ENCODE measurements at places on chromosomes 16 and 17. TPM values are rescaled to one million over a fixed set of nuclear protein-coding genes. Genes with fewer than 3 reads are reported as not detected.

GRCh38 chr17:77817953-77818352 is 140.6 kb upstream of the TNRC6C start:
- no peak for DNase-seq

DNA sequence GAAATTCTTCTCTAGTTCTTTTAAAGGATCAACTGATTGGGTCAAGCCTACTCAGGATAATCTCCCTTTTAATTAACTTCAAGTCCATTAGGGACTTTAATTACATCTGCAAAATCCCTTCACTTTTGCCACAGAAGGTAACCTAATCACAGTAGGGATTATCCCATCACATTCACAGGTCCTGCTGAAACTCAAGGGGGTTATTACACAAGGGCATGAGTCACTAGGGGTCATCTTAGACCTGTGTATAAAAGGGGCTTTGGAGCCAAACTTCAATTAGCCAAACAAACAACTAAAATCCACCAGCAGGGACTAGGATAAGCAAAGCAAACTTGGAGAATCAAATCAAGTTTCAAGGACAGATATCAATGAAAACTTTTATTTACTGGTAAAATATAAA is 19.4 kb downstream of the CIAPIN1 start:
- DNase-seq = no peak

GRCh38 chr17:55722742-55723487 is at the start of gene TMEM100:
TMEM100 (minus strand) TSS chr17:55722864; CDS start chr17:55721070, 1,794 bp downstream.
- DNase-seq = no peak

- no peak for DNase-seq
These were observed 76.8 kb downstream of the TUBD1 start for GRCh38 chr17:59815965-59816364.

DNA sequence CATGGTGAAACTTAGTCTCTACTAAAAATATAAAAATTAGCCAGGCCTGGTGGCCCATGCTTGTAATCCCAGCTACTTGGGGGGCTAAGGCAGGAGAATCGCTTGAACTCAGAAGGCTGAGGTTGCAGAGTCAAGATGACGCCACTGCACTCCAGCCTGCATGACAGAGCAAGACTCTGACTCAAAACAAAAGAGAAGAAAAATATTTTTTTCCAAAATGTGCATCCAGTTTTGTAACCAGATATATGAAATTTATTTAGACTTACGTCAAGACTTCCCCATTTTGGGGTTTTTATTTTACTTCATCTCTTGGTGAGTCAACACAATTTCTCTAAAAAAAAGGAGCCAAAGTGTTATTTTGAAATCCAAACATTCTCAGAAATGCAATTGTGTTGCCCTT is 5.5 kb upstream of the TM4SF5 start:
- DNase-seq = no peak

DNA sequence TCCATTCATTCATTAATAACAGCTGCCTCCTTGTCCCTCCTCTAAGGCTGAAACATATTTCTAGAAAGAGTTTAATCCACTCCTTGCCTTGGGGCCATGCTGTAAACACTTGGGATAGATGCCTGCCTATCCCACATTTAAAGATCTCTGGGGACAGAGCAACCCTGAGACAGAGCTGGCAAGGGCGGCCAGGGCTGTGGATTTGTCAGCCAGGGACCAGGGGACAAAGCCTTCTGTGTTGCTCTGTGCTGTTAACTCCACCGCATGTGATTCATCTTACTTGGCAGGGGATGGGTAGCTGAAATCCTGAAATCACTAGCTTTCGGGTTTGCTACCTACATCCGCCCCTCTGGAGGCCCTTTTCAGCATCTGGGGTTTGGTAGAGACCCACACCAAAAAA is 392.9 kb downstream of the SLC39A11 start:
- no peak for DNase-seq

DNA sequence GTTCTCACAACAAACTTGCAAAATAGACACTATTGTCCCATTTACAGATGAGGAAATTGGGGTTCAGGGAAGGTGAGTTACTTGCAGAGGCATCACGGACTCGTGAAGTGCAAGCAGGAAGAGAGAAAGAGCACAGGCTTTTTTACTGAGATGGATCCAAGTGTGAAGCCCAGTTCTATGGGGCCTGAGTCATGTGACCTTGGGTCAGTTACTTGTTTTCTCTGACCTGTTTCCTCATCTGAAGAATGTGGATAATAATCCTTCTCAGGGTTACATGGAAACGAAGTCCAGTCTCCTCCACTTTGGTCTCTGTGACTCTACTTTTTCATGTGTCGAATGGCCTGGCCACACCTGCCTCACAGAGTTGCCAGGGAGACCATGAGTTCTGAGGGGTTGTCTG is 134.4 kb downstream of the SPACA3 start:
- DNase-seq = peak; percentile 35

DNA sequence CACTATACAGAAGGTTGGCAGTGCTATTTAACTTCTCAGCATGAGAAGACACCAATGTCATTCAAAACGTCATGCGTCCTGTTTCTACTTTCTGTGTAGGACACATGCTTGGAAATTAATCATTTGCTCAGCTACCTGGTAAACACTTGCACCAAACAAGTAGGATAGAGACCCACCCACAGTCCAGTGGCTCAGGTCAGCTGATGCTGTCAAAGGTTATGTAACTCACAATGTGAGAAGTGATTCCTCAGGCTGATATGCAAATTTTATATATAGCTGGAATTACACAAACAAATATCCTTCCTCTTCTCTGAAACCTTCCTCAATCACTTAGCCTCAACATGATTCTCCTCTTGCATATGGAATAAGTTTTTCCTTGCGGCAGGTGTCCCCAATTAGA is 59.6 kb downstream of the ZZEF1 start:
- DNase-seq = no peak

Gene RGS11
- total RNA-seq = 21.4 TPM

Gene RUNDC3A
- total RNA-seq = 0.13 TPM

- DNase-seq = peak; percentile 91
These were observed 10.9 kb downstream of the COPZ2 start for GRCh38 chr17:48026502-48027321.

DNA sequence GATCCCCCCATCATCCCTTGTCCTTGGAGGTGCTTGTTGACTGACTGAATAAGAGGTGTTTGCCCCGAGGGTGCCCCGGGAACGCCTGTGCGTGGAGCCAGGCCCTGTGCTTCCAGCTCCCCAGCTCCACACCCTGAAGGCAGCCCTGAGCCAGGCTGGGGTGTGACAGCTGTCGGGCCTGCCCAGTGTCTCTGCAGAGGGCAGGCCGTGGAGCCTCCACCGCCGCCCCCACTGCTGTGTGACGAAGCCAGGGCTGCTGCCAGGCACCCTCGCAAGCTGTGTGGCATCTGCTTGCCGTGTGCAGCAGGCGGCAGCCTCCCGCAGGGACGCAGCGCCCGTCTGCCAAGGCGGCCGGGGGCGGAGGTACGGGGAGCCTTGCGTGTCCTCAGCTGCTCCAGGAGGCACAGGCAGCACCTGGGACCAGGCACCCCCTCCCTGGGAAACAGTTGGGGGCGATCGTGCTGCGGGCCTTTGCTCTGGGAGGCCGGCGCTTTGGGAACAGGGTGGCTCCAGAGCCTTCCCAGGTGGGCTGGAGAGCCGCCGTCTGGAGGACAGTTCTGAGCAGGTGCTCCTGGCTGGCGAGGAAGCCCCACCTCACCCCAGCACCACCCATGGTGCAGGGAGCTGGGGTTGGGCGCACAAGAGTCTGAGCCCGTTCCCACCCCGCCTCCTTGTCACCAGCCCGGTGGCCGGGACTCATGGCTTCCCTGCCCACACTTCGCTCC is 26.6 kb downstream of the GSE1 start:
- DNase-seq = no peak

Gene ARL17B
- total RNA-seq = 9.4 TPM

Gene SLC13A2
- 0.10 TPM for total RNA-seq

GRCh38 chr17:49013311-49014213 is 16.4 kb downstream of the IGF2BP1 start:
- DNase-seq = no peak

DNA sequence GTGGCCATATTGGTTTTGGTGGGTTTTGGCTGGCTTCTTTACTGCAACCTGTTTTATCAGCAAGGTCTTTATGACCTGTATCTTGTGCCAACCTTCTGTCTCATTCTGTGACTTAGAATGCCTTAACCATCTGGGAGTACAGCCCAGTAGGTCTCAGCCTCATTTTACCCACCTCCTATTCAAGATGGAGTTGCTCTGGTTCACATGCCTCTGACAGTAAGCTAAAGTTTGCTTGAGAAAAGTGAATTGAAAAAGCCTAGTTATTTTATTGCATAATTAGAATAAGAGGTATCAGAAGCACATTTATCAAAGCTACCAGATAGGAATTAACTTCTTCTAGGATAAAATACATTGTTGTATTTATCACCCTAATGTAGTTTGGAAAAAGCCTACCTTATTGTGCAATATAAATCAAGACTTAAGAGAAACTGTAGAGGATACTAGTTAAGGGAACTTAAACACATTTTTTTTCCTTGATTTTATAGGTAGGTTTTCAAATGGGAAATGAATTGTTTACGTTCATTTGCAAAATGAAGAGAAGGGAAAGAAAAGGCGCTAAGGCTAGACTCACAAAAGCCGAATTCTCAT is 202.3 kb upstream of the KCNJ16 start:
- DNase-seq = no peak

GRCh38 chr17:80187090-80187489 is 17.3 kb downstream of the CARD14 start:
- no peak for DNase-seq

- DNase-seq = no peak
These were observed 6.1 kb upstream of the ITGAM start for GRCh38 chr16:31253642-31254045.

Gene SLFN12
- total RNA-seq = 17.7 TPM

Gene TPPP3
- total RNA-seq = 4.8 TPM

GRCh38 chr17:32486111-32486700 is 587 bp upstream of the CDK5R1 start:
- peak; percentile 91 for DNase-seq

DNA sequence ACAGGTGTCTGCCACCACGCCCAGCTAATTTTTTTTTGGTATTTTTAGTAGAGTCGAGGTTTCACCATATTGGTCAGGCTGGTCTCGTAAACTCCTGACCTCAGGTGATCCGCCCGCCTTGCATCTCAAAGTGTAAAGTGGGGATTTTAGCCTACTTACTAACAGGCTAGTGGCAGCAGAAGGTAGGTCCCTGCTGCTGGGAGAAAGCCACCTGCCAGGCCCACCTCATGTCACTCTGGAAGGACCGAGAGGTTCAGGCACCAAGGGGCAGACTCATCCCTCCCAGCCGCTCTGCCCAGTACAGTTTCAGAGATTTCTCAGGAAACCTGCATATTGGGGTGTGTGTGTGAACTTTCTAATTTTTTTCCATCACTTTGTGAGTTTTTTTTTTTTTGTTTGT is 2.1 kb upstream of the RCVRN start:
- DNase-seq = no peak

DNA sequence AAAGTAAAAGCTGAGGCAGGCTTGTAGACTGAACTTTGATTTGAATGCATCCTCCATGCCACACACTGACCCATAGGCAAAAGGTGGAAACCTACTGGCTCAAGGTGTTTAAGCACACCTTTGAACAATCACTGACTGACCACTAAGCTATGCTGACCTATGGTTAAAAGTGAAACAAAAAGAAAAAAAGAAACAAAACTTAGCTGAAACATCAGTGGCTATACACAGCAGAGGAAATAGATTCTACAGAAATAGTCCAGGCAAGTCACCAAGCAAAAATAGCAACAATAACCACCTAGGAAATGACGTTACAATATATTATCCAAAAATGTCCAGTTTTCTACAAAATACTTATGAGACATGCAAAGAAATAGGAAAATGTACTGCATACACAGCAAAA is 60.2 kb downstream of the RPGRIP1L start:
- DNase-seq = no peak

Gene KRTAP4-4
- not detected for total RNA-seq

Gene C17orf100
- total RNA-seq = 0.58 TPM

GRCh38 chr17:55289106-55289446 is 24.3 kb downstream of the HLF start:
- DNase-seq = no peak

Gene PLXDC1
- 6.3 TPM for total RNA-seq

DNA sequence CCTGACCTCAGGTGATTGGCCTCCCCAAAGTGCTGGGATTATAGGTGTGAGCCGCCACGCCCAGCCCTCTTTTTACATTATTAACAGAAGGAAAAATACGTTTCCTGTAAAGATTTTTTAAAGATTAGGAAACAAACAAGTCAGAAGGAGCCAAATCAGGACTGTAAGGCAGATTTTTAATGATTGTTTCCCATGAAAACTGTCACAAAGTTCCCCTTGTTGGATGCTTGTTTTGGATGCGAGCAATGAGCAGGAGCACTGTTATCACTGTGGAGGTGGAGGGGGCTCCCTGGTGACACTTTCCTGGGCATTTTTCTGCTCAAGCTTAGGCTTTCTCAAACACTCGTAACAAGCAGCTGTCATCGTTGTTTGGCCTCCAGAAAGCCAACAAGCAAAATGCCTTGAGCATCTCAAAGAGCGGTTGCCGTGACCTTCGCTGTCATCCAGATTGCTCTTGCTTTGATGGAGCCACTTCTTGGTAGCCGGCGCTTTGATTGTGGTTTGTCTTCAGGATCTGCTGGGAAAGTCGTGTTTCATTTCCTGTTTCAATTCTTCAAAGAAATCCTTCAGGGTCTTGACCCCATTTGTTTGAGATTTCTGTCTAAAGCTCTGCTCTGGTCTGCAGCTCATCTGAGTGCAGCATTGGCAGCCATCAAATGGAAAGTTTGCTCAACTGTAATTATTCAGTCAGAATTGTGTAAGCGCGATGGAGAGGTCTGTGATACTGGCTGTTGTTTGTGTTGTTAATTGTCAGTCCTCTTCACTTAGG is 128.7 kb downstream of the RPTOR start:
- DNase-seq = no peak

Gene MYCBPAP
- total RNA-seq = 0.61 TPM

GRCh38 chr17:70608193-70608592 is 438.9 kb downstream of the KCNJ2 start:
- no peak for DNase-seq

Gene SHISA6
- total RNA-seq = 1.2 TPM

Data from mesenteric fat pad (tissue), 1 donor.